ENCODE measurements at places on chromosomes 1 and 21.

GRCh38 chr1:28803051-28803450 lies 8.9 kb upstream of the OPRD1 start:
- DNase-seq: no peak

GRCh38 chr1:167757433-167758309 lies 35.9 kb downstream of the MPZL1 start:
- no peak for DNase-seq

DNA sequence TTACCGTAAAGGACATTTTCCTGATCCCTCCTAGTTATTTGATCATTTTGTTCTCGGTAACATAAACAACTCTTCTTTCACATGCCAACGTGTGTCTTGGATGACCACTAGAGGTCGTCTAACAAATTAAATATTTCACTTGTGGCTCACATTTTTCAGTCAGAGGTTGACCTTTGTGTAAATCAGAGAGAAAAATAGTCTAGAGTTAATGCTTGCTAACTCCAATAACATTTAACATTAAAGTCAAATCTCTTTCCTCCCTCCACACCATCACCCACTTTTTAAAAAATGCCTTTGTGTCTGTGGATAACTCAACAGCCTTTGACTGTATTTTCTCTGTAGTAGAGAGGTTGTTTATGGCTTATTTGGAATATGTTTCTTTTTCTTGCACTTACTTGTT lies 220.5 kb upstream of the B3GALT2 start:
- DNase-seq: peak; percentile 60

DNA sequence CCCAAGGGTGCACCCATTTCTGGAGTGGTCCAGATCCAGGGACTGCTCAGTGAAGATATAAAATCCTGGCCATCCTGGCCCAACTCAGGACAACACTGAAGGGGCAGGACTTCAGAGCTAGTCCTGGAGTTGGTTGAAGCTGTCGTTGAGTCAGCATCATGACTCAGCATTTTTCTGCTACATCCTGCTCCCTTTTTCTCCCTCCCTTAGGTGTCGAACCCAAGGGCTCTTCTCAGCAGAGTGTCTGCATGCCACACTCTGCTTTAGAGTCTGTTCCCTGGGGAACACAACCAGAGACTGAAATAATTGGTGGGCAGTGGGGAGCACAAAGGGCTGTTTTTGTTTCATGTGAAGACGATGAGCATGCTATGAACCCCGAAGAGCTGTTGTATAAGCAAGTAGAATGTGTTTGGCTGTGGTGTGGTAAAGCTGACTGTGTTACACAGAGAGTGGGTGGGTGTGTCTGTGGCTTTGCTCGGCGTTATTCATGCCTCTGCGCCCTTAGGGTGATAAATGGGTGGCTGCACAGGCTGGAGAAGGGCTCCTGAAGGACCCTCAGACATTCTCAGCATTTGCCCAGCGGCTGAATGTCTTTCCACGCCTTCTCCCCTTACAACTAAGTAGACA lies 167.2 kb downstream of the CYYR1 start:
- peak; percentile 66 for DNase-seq

GRCh38 chr1:8409106-8409505 lies 91.2 kb downstream of the SLC45A1 start:
- peak; percentile 19 for DNase-seq

- no peak for DNase-seq
These were observed 57.8 kb upstream of the NFASC start for GRCh38 chr1:204812842-204813241.

- DNase-seq: peak; percentile 87
These were observed 28.3 kb downstream of the NUP133 start for GRCh38 chr1:229479660-229480399.

- no peak for DNase-seq
These were observed 155.1 kb upstream of the DNAH14 start for GRCh38 chr1:224774378-224774777.

DNA sequence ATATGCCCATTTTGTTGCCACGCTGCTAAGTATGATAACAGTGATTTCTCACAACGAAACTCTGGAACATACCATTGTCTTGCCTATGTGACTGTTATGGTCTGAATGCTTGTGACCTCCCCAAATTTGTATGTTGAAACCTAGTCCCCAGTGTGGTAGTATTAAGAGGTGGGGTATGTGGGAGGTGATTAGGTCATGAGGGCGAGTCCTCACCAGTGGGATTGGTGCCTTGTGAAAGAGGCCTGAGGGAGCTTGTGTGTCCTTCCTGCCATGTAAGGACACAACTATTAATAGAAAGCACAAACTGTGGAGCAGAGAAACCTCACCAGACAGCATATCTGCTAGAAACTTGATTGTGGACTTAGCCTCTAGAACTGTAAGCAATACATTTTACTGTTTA lies 84.6 kb downstream of the SELENOF start:
- no peak for DNase-seq

Measured in GM12865 (cell line).